SK-N-SH (cell line): ENCODE measurements at places on chromosomes 2 and 18. TPM values are rescaled to one million over a fixed set of nuclear protein-coding genes. Genes with fewer than 3 reads are reported as not detected.

DNA sequence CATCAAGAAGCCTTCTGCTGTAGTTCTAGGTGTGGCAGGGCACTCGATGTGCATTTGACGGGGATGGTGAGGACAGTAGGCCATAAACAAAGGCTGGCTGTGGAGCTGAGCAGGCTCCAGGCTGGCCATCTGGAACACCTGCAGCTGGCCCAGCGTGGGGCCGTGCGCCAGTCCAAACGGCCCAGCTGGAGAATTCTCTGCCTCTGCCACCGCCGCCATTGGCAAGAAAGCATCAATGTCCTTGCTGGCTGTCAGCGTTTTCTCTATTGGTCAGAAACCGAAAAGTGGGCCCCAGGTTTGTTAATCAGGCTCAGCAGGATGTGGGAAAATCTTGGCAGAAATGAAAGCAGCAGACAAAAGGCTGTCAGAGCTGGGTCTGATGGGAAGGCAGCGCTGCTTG, 24.0 kb upstream of the CTIF start:
- no peak overlapping the region for H3K4me3 ChIP-seq
- no peaks in the 10 kb centered on the region for H3K36me3 ChIP-seq
- DNase-seq = no peak
- H3K27me3 ChIP-seq = no peaks in the 10 kb centered on the region
- no peaks in the 10 kb centered on the region for H3K4me1 ChIP-seq
- H3K27ac ChIP-seq = no peak overlapping the region

GRCh38 chr18:44744161-44745121, 63.8 kb downstream of the SETBP1 start:
- DNase-seq = peak; percentile 84
- no peaks in the 10 kb centered on the region for H3K27me3 ChIP-seq
- no peak overlapping the region; the same call in 1 of the 2 replicates for H3K4me3 ChIP-seq
- H3K4me1 ChIP-seq = peaks cover 45% of the 10 kb centered on the region
- no peaks in the 10 kb centered on the region for H3K36me3 ChIP-seq

DNA sequence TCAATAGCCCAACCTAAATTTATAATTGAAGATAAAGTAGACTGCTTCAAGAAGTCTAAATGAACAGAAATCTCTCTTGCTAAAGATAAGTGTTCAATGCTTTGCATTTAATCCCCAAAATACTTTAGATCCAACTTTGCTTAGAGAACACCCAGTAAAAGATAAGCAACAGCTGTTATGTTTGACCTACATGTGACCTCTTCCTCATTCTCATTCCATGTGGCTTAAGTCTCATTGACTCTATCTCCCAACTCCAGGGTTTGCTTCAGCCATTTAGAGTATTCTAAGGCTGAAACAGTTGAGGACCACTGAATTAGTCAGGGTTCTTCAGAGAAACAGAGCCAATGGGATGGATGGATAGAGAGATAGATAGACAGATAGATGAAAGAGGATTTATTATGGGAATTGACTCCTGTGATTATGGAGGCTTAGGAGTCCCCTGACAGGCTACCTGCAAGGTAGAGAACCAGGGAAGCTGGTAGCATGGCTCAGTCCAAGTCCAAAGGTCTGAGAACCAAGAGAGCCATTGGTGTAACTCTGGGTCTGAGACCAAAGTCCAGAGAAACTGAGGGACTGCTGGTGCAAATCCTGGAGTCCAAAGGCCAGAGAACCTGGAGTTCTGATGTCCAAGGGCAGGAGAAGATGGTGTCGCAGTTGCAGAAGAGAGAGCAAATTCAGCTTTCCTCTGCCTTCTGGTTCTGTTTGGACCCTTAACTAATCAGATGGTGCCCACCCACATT, 32.1 kb downstream of the CRYGD start:
- H3K27ac ChIP-seq = no peak overlapping the region
- no peak overlapping the region for H3K4me3 ChIP-seq
- no peaks in the 10 kb centered on the region for H3K36me3 ChIP-seq
- peaks cover under 1% of the 10 kb centered on the region; the same call in 1 of the 2 replicates for H3K4me1 ChIP-seq
- DNase-seq = no peak
- H3K27me3 ChIP-seq = no peaks in the 10 kb centered on the region

GRCh38 chr18:54035927-54036326, 188.5 kb downstream of the MBD2 start:
- H3K4me3 ChIP-seq = no peak overlapping the region
- no peaks in the 10 kb centered on the region for H3K4me1 ChIP-seq
- no peaks in the 10 kb centered on the region for H3K36me3 ChIP-seq
- H3K27me3 ChIP-seq = no peaks in the 10 kb centered on the region

GRCh38 chr2:236656166-236656565, 86.5 kb downstream of the ACKR3 start:
- peaks cover 12% of the 10 kb centered on the region; the same call in 1 of the 2 replicates for H3K27me3 ChIP-seq
- no peak overlapping the region for H3K27ac ChIP-seq
- DNase-seq = no peak

GRCh38 chr18:42190643-42191042, 235.6 kb downstream of the PIK3C3 start:
- no peaks in the 10 kb centered on the region for H3K36me3 ChIP-seq
- no peak overlapping the region for H3K27ac ChIP-seq
- DNase-seq = no peak
- no peaks in the 10 kb centered on the region for H3K27me3 ChIP-seq

- DNase-seq = no peak
- no peaks in the 10 kb centered on the region for H3K4me1 ChIP-seq
- H3K27ac ChIP-seq = no peak overlapping the region
- no peak overlapping the region for H3K4me3 ChIP-seq
- no peaks in the 10 kb centered on the region; the same call in 1 of the 2 replicates for H3K27me3 ChIP-seq
- no peaks in the 10 kb centered on the region for H3K36me3 ChIP-seq
Observed at GRCh38 chr2:235194351-235194750, 242.5 kb downstream of the SH3BP4 start.

DNA sequence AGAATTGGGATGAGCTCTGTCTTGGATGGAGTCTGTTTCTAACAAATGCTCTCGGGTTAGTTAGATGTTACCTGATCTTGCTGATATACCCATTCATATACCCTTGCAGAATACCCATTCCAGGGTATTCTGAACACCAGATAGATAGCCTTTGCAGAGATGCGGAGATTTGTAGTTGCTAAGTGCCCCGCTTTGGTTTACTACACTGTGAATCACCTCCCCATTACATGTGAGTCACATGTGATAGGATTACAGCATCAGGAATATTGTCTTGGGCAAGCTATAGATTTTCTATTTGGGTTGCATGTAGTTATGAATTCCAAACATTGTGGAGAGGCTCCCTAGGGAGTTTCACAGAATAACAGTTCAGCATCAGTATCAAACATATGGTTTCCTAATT, 3.8 kb downstream of the VSNL1 start:
- H3K4me3 ChIP-seq = no peak overlapping the region
- no peak for DNase-seq
- no peaks in the 10 kb centered on the region for H3K36me3 ChIP-seq
- H3K27me3 ChIP-seq = peaks cover 14% of the 10 kb centered on the region; the same call in 1 of the 2 replicates
- peaks cover 17% of the 10 kb centered on the region for H3K4me1 ChIP-seq
- H3K27ac ChIP-seq = no peak overlapping the region

GRCh38 chr2:24771061-24771460, 22.1 kb downstream of the PTRHD1 start:
- H3K27ac ChIP-seq = no peak overlapping the region
- no peaks in the 10 kb centered on the region for H3K4me1 ChIP-seq
- no peaks in the 10 kb centered on the region for H3K27me3 ChIP-seq
- peaks cover 20% of the 10 kb centered on the region; the same call in 1 of the 2 replicates for H3K36me3 ChIP-seq

Gene GPR75
- 1.8 and 2.4 TPM in 2 replicates for polyA plus RNA-seq

Gene C18orf63
- not detected in 2 replicates for polyA plus RNA-seq

Gene KIAA2012
- polyA plus RNA-seq = 0.07 and 0.11 TPM in 2 replicates

Gene FBXO11
- polyA plus RNA-seq = 26.6 and 29.0 TPM in 2 replicates

Gene NTSR2
- not detected in 2 replicates for polyA plus RNA-seq
